Foreskin fibroblast (primary cell): ENCODE measurements at places on chromosomes 4 and X.
A peak's percentile ranks its signal among the peaks of the same experiment; 100 is the strongest.

DNA sequence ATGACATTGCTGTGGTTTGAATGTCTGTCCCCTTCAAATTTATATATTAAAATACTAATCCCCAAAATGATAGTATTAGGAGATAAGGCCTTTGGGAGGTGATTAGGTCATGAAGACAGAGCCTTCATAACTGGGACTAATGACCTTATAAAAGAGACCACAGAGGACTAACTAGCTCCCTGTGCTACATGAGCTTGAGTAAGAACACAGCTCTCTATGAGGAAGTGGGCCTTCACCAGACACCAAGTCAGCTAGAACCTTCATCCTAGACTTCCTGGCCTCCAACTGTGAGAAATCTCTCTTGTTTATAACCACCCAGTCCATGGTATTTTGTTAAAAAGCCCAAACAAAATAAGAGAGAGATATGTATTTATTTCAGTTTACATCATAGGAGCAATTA is 242.2 kb upstream of the CTSO start:
- DNase-seq = no peak

- peak; percentile 86 for DNase-seq
These were observed 135.6 kb downstream of the TSPAN5 start for GRCh38 chr4:98522636-98523395.

DNA sequence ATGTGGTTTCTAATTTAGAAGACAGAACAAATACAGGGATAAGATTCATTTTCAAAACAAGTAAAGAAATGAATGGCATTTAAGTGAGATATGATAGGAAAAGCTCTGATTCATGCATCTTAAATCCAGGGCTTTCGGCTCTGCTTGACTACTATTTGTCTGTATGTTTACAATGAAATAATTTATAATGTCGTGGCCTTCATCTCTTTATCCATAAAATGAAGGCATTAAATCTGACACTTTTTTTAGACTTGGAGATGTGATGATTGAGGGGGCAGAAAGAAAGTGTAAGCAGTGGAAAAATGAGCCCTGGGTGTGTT is 115.7 kb upstream of the KIT start:
- DNase-seq = peak; percentile 43

DNA sequence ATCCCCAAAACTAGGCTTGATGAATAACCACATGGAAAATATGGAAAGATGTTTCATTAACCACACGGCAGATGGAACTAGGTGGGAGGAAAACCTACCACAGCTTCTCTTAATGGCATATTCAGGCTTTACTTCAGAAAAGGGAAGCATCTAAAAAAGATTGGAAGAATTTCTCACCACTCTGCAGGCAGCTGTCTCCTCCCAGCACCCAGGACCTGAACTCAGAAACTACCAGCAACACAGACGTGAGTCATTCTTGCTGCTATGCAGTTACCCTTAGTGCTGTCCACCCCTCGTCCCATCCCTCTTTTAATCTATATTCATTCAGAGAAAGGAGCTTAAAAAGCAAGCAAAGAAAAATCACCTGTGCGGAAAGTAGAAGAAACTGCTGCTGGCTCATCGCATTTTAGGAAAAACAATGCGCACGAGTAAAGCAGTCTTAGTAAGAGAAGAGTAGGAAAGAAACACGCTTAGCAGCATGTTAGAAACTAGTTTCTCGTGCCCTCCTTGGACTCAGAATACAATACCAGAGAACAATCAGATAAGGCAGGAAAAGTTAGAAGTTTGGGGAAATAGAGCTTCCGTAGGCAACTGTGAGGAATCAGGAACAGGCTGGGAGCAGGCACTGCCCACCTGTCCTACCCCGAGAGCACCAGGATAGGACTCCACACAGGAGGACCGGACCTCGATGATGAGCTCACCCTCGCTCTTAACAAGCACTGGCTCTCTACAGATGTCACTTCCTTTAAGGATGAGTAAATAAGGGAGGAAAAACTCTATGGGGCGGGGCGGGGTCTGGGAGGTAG is 48.1 kb upstream of the ENPP6 start:
- peak; percentile 33 for DNase-seq

- peak; percentile 21 for DNase-seq
These were observed 97.8 kb upstream of the TENM3 start for GRCh38 chr4:182145334-182145905.

DNA sequence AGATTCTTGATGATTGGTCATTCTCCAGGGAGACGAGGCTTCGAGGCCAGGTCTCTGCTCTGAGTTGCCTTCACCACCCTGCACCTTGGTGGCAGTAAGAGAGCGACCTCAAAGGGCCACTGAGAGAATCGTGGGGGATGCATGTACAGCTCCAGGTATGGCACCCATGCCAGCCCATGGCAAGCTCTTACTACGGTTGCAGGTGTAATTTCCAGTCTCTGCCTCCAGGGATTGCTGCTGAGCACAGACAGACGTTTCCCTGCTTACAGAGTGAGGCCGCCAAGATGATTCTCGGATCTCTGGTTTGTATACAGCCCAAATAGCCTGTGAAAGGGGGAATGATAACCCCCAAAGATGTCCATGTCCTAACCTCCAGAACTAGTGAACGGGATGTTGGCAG is 16.3 kb upstream of the DRD5 start:
- no peak for DNase-seq

GRCh38 chr4:138341739-138342415 is 99.7 kb upstream of the SLC7A11 start:
- DNase-seq = no peak
